ENCODE measurements at places on chromosomes 6 and 20.
A peak's percentile ranks its signal among the peaks of the same experiment; 100 is the strongest.

- no peak for DNase-seq
Observed at GRCh38 chr6:75326557-75327258, 42.1 kb upstream of the TMEM30A start.

DNA sequence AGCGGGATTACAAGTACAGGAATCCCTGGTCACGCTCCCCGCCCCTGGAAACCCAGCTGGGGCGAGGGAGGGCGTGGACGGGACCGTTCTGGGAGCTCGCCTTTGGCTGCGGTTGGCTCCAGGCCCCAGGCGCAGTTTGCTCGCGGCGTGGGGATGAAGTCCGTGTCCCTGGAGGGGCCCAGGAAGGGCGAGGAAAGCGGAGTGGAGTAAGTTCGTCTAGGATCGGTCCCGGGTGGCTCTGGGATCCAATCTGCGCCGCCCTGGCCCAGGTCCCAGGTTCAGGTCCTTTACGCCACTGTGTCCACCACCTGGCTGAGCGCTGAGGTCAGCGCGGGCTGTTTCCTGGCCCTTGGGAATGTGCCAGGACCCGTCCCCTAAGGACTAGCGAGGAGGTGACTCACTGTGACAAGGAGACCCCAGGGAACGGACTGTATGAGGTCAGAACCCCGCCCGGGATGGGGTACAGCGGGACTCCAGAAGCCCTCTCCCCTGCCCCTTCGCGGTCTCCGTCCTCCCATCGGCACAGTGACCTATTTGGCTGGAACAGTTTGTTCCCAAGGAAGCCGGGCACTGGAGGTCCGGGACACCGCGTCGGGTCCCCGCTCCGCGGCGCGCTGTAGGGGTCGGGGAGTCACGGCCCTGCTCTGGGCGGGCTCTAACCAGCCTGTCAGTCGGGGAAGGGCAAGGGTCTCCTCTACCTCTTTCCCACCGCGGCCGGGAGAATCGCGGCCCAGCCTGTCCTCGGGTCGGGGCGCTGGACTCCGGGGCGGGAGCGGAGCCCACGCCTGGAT lies 724 bp downstream of the CDKN1A start:
- peak; percentile 10 for DNase-seq

- DNase-seq: no peak
Observed at GRCh38 chr6:148888856-148889255, 142.0 kb downstream of the UST start.

- DNase-seq: no peak
Observed at GRCh38 chr6:17439243-17439993, 46.0 kb downstream of the CAP2 start.

- no peak for DNase-seq
Observed at GRCh38 chr20:58700823-58701222, 8.2 kb downstream of the NPEPL1 start.

DNA sequence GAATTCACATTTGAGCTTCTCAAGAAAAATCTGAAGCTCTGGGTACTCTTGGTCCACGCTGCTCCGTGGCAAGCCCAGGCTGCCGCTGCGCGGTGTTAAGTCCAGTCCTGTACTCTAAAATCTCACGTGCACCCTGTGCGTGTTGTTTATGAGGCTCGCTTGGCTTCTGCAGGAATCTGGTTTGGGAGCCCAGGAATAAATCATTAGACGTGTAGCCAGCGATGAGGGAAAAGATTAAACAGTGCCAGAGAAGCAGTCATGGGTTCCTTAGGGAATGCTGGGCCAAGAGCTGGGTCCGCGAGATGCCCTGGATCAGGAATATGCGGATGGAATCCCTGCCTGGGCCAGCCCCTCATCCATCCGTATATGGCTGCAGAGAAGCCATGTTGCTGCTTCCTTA lies 87.3 kb downstream of the KCNB1 start:
- no peak for DNase-seq

DNA sequence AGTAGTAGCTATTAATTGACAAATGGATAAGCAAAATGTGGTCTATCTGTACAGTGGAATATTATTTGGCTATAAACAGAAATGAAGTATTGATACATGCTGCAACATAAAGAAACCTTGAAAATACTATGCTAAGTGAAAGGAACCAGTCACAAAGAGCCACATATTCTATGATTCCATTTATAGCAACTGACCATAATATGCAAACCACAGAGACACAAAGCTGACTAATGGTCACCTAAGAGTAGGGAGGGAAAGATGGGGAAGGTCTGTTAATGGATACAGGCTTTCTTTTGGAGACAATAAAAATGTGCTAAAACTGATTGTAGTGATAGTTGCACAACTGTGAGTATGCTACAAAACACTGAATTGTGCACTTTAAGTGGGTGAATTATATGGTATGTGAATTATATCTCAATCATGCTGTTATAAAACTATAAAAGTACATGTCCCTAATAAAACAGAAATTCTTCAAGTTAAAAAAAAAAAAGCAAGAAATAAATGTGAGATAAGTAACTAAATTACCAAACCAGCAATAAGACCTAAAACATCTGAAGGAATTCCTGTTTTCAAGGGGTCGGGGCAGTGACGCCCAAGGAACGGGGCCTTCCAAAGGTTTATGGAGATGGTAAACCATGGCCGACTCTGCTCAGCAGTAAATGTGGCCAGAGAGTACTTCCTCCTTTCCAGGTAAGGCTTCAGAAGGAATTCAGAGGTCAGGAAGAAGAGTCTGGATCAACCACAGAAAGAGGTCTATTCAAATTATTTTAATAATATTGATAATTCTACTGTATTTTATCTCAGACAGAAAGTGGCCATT lies 75.4 kb downstream of the ARHGAP18 start:
- DNase-seq: no peak

GRCh38 chr6:107602321-107603005 lies 112.5 kb downstream of the SOBP start:
- DNase-seq: no peak

- no peak for DNase-seq
Observed at GRCh38 chr6:12423832-12424231, 133.7 kb downstream of the EDN1 start.

GRCh38 chr6:9233686-9234085 lies 798.3 kb upstream of the SLC35B3 start:
- no peak for DNase-seq

GRCh38 chr20:35582131-35582530 lies 33.5 kb upstream of the SPAG4 start:
- no peak for DNase-seq

- peak; percentile 90 for DNase-seq
Observed at GRCh38 chr20:33732166-33732970, 572 bp downstream of the ZNF341 start.

DNA sequence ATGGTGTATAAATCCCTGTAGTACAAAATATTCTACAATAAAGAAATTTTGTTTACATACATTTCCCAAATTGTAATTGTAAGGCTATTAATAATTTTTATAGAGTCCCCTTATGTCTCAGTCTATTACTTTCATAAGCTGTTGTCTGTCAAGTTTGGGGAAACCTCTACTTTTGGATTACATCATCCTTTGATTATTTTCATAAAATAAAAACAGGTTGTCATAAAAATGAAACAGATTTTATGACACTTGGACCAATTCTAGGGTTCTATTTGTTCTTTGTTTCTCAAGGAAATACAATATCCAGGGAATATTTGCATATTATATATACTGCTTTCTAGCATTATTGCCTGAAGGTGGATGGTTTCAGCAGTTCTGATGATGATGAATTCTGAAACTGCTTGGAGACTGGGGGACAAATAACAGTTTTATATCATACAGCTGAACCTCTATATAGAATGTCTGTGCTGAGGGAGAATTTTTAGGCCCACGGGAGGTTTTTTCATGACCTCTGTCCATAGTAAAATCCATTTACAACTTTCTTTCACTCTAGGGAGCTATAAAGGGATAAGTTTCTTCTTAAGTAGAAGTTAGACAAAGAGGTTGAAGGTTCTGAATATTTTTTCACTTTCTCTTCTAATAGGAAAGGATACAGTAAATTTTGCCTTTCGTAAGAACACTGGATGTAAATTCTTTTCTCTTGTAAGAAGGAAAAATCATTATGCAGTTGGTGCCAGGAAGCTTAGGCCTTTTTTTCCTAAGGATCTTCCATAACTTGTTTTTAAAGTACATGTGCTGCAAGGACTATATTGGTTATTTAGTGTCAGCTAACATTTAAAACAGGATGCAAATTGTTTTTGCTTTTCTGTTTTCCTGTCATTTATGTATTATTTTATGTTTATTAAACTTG lies 58.0 kb downstream of the CD2AP start:
- DNase-seq: no peak

GRCh38 chr6:155587817-155588216 lies 132.2 kb upstream of the NOX3 start:
- DNase-seq: no peak

- no peak for DNase-seq
Observed at GRCh38 chr20:57985278-57985677, 243.2 kb downstream of the ANKRD60 start.

DNA sequence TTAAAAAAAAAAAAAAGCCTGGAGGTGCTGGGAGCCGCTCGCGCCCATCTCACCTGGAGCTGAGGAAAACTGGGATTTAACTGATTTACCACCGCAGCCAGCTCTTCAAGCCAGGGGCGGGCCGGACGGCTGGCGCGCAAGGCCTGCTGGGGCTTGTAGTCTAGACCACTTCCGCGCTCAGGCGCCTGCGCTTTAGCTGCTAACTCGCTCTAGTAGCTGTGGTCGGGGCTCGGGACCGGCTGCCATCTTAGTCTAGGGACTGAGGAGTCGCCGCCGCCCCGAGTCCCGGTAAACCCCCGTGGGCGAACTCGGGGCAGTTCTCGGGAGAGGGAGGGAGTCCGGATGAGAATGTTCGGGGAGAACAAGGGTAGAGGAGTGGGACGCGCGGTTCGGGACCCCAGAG lies at the start of gene ITCH:
ITCH (plus strand) TSS at position 212 of the 403 bp plus-strand sequence. CDS start 30,539 bp downstream, outside the sequence.
- peak; percentile 87 for DNase-seq

DNA sequence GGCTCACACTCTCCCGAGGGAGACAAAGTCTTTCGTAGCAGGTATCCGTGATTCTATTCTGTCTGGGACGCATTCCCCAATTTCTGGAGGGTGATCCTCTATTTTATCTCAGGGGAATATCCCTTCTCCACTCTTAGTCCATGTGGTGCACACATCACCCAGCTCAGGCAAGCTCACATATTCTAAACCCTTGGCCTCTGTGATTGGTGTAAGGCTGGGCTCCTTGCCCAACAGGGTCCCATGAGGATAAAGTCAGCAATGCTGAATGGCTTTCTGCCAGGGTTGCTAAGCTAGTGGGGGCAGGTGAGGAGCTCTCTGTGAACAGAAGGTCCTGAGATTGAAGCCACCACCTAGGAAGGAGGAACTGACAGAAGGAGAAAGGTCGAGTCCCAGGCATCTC lies 137.2 kb downstream of the CDH26 start:
- no peak for DNase-seq

GRCh38 chr6:135180542-135181332 lies at the start of gene MYB:
Gene MYB, plus strand, starts transcription at chr6:135181308. Its CDS starts 206 bp downstream, at chr6:135181514.
- DNase-seq: peak; percentile 67

DNA sequence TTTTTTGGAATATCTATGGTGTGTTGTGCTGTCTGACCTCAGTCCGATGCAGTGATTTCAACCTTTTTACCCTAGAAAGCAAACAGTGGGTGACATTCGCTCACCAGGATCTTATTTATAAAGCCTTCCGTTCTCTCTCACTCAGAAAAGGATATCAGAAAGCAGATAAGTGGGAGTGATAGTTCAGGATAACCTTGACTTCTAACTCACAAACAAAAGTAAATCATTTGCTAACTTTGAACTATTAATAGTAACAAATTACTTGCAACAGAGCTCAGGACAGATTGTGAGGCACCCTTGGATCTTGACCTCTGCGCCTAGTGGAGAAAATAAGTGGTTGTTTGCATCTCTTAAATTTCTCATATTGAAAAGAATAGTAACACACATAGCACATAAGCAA lies 637.1 kb upstream of the CITED2 start:
- DNase-seq: no peak

DNA sequence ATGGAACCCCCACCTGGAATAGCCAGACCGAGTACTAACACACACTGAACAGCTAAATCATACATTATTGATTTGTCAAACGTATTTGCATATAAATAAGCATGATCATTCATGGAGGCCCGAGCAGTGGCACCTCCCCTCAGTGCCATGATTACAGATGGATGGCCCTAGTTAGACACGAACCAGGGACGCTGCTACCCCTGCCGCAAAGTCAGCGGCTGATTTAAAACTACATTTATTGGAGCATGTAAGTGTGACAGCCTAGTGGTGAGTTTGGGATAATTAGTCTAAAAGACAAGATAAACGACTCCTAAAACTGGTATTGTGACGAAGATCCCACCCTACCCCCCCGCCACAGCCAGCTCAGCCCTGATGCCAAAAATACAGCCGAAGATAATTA lies 159.1 kb upstream of the MAFB start:
- no peak for DNase-seq

- DNase-seq: no peak
Observed at GRCh38 chr6:117469356-117469755, 13.1 kb upstream of the DCBLD1 start.

- no peak for DNase-seq
Observed at GRCh38 chr6:64293298-64293697, 657.7 kb downstream of the PHF3 start.

DNA sequence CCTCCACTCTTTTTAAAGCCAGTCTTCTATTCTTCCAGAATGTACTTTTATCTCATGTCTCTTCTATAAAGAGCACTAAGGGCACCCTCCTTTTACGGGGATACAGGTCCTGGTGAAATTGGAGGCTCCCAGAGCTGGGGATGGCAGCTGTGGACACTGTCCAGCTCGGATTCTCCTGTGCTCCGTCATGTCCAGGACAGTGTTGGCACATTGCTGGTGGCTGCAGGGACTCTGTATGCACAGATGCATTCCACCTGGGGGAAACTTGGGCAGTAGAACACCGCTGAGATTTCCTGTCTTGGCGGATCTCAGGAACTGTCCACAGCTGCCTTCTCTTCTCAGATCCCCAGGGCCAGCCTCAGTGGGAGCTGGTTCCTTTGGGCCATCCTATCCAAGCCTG lies 56.6 kb upstream of the CLDN20 start:
- no peak for DNase-seq

DNA sequence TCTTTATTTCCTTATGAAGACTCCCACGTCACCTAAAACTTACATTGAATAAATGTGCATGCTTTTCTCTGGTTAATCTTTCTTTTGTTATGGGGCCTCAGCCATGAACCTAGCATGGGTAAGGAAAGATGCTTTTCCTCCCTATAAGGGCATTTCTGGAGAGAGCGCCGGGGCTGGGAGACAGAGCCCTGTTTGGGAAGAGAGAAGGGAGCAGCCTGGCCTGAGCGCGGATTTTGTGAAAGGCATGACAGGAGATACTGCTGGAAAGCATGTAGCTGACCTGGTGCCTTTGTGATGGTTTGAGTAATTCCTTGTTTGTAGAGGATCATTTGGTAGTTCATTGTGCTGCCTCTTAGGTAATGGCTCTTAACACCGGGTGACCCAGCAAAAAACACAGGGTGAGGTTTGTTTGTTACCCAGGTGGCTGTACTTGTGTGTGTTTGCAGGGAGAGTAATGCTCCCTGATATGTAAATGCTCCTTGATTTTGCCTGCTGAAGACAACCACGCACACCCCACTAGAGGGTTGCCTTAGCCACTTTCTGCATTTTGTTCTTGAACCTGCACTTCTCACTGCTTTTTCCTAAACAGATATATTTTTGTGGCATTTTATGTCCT lies 59.2 kb downstream of the ANKRD6 start:
- DNase-seq: no peak

GRCh38 chr6:154234019-154234772 lies 122.4 kb downstream of the IPCEF1 start:
- no peak for DNase-seq

- DNase-seq: no peak
Observed at GRCh38 chr6:5416250-5416649, 154.9 kb downstream of the FARS2 start.

GRCh38 chr20:561437-562231 lies 18.0 kb upstream of the CSNK2A1 start:
- no peak for DNase-seq

- no peak for DNase-seq
Observed at GRCh38 chr6:34362909-34363680, 29.4 kb downstream of the NUDT3 start.

GRCh38 chr20:2978519-2978918 lies 64.9 kb upstream of the GNRH2 start:
- DNase-seq: no peak
